ENCODE measurements at places on chromosomes 1 and 21.

- no peak for DNase-seq
Measured at GRCh38 chr1:59999006-59999405, 72.4 kb upstream of the CYP2J2 start.

DNA sequence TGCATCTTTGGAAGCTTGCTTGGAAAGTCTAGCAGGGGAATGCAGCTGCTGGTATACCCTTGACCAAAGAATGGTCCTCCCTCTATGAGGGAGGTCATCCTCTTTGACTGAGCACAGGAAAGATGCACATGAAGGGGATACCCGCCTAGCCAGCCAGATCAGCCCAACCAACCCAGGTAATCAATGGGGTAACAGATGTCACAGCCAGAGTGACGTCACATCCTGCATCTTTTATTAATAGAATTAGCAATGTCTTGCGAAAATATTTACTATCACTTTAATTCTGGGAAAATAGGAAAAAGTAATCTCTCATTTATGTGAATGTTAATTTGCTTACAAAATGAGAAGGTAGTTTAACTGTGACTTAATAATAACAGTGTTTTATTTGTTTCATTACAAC, 25.6 kb upstream of the PTBP2 start:
- no peak for DNase-seq

GRCh38 chr1:89269277-89269676, 3.4 kb downstream of the GBP5 start:
- DNase-seq: no peak

DNA sequence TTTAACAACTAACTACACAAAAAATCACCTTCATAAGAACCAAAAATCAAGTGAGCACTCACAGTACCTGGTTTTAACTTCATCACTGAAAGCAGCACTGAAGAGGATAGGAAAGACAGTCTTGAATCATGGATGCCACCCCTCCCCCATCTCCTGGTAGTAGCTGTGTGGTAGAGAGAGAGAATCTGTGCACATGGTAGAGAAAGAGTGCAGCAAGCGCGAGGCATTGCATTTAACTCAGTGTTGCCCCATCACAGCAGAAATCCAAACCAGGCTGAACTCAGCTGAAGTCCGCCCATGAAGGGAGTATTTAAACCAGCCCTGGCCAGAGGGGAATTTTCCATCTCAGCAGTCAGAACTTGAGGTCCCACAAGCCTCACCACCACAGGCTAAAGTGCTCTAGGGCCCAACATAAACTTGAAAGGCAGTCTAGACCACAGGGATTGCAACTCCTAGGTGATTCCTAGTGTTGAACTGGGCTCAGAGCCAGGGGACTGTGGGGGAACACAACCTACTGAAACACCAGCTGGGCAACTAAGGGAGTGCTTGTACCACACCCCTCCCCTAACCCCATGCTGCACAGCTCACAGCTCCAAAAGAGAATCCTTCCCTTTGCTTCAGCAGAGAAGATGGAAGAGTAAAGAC, 38.4 kb downstream of the VAV3 start:
- DNase-seq: no peak

DNA sequence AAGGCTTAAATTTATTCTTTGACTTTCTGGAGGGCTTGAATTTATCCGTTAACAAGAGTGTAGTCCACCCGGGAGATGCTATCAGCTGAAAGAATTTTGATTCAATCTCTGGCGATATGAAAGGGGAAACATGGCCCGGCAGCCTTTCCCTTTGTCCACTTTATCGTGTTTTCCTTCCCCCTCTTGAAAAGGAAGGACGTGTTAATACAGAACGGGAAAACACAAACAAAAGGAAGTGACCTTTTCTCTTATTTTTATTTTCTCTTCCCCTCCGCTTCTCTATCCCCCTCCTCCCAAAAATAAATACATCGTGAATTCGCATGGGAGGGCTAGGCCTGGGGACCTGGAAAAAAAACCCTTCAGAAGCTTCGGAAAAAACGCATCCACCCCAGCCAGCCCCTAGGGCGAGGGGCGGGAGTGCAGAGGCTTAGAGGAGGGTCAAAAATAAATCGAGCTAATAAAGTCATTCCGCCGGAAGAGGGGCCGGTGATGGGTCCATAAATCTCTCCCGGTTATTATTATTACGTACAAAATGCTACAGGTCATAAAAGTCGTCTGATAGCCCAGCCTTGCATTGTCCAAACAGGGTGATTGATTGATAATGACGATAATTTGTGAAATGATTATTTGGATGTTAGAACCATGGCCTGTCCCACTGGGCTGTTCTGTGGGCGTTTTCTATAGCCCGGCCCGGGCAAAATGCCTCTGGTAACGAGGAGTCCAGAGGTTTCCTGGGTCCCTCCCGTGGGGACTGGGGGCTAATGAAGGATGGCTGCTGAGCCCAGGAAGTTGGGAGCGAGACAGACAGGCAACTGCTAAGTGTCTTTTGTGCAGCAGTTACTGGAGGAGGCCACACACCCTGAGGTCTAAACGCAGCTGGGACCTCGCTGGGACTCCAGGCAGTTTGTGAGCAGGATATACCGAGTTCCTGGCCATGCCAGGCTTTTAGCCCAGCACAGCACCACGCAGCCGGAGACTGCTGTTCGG, 179.4 kb downstream of the PRDM16 start:
- no peak for DNase-seq

DNA sequence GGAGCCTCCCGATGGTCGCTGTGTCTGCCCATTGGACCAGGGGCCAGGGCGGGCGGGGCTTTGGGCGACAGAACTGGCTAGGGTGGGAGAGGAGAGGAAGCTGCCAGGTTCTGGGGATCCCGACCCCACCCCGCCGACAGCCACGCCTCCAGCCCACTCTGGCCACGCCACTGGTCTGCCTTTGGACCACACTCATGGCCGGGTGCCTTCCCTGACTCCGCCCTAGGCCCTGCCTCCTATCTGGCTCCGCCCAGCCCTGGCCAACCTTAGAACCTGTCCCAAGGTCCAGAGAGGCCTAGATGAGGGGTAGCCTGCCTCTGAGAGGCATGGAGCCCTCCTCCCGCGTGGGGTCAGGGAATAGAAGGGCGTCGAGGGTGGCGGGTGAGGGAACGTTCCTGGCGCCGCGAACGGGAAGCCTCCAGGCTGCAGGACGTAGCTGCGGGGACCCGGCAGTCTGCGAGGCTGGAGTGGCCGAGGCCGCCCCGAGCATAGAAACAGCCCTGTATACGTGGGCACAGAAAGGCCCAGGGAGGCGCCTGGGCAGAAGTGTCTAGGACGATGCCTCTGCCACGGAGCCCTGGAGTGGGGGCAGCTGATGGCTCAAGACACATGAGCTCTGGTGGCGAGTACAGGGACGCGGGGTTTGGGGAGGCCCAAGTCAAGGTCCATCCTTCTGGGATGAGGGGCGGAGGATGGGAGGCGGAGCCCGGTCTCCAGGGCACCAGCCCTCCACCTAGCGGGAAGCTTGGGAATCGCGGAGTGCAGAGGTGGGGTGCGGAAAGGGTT, 11.5 kb upstream of the COL16A1 start:
- no peak for DNase-seq
